Activated T-cell treated with anti-CD3 and anti-CD28 coated beads, Interleukin-2, amount 50 U/mL, for 1 hour (primary cell): ENCODE measurements at places on chromosomes 11 and 22.

GRCh38 chr11:34570584-34570983 is 50.3 kb upstream of the EHF start:
- no peak for DNase-seq

DNA sequence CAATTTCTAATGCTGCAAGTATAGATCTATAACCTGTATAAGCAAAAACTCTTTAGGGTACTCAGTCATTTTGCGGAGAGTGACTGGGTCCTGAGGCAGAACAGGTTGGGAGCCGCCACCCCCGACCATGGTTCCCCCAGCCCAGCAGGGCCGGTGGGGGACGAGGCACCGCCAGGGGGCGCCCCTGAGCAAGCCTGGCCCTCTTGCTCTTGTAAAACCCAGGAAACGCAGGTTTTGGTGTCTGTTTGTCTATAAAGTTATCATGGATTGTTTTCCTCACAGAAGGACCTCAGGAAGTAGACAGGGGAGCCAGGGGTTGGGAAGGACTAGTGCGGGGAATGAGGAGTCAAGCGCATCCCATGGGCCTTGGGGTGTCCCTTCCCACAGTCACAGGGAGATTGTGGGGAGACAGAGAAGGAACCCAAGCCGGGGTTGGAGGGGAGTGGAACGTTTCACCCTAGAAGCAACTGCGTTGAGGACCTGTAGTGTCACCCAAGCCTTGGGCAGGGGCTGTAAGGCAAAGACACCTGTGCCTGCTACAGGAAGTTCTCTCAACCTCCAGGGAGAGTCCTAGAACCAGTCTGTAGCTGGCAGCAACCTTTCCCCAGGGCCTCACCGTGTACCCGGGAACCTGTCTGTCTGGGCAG is 26.4 kb downstream of the KCTD17 start:
- peak; percentile 92 for DNase-seq

DNA sequence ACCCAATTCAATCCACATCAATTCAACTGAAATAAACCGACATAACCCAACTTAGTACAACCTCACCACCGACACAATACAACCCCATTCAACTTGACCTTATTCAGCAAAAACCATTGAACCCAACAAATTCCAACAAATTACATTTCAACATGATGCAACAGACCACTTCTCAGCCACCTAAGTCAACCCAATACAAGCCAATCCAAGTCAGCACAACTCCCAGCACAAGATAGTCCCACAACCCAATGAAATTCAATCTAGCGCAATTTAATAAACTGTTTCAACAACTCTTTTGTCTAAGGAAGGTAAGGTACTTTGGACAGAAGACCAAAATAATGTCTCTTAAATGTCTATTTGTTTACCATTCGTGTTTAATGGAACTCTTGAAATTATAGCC is 226.0 kb downstream of the MIAT start:
- DNase-seq, result no peak

- DNase-seq, result no peak
Observed at GRCh38 chr11:60265373-60266214, 14.9 kb upstream of the MS4A4A start.

DNA sequence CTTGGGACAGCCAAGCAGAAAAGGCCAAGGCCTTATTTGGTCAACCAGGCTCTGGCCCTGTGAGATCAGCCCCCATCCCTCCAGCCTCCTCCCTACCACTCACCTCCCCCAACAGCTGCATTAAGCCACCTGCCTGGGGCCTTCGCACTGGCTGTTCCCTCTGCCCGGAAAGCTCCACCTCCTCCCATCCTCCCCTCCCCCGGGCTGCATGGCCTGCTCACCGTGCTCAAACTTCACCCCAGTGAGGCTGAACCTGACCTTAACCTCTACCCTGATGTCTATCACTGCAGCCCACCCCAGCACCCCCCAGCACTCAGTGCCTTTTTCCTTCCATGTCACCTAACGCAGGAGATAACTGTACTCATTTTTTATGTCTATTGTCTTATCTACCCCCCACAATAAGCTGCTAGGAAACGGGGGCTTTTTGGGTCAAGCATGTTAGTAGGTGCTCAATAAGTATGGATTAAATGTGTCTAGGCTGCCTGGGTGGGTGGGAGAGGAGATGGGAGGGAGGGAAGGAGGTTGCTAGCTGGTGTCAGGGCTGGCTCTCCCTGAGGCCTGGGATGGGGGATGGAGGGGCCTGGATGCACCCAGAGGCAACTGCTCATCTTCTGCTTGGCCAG is 912 bp downstream of the PTPRCAP start:
- DNase-seq, result peak; percentile 64

- no peak for DNase-seq
Observed at GRCh38 chr22:50302041-50302541, 5.4 kb downstream of the PLXNB2 start.

DNA sequence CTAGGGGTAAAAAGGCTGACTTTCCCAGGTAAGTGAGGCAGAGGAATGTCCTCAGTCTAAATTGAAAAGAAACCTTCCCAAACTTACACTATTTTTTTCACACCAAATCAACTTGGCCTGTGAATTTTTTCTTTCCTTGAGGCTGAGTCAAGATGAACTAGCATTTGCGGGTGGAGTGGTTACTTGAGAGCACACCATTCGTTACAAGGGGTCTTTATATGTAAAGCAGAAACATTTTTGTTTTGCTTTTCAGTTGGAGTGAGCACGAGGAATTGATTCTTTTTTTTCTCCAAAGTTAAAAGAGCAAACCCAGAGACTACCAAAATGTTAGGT is 36.4 kb downstream of the MAML2 start:
- DNase-seq, result no peak

DNA sequence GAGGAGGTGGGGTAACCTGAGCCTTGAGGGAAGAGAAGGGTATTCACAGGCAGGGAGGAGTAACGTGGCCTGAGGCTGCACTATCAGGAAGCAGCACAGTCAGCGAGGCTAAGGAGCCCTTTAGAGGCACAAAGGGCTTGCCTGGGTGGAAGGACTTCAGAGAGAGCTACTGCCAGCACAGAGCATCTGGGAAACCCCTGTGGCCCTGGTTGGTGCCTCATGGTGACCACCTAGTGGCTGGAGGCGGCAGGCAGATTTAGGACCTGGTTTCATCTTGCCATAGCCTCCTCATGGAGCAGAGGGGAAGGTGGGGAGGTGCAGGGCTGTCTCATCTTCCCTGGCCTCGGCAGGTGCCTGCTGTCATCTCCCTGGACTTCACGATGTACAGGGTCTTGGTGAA is 64.5 kb downstream of the MPPED1 start:
- DNase-seq, result no peak

DNA sequence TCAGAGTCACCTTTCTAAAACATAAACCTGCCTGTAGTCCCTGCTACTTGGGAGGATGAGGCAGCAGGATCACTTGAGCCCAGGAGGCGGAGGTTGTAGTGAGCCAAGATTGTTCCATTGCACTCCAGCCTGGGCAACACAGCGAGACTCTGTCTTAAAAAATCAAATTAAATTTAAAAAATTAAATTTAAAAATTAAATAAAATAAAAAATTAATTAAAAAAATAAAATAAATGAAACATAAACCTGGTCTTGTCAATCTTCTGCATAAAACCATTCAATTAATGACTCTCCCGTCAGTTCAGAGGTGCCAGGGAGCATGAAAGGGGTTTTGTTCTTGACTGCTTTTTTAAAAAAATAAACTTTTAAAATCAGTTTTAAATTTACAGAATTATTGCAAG is 48.6 kb downstream of the CCDC83 start:
- DNase-seq, result no peak

- DNase-seq, result no peak
Observed at GRCh38 chr22:39209756-39210155, 35.0 kb downstream of the PDGFB start.

DNA sequence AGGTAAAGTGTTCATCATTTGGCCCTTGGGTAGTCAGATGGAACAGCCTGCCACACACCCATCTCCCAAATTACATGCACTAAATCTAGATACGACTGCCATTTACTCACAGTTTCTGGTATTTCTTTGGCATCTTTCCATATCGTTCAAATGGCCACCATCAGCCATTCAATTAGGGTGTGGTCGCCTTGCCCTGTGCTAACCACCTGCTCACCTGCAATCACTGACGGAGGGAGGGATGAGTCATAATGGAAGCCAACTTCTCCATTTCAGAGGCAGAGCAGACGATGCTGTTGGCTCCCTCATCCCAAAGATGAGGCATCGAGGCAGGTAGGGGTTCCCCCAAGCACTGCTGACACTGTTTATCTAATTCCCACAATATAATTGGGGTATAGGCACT is 14.6 kb downstream of the MS4A6A start:
- DNase-seq, result no peak

DNA sequence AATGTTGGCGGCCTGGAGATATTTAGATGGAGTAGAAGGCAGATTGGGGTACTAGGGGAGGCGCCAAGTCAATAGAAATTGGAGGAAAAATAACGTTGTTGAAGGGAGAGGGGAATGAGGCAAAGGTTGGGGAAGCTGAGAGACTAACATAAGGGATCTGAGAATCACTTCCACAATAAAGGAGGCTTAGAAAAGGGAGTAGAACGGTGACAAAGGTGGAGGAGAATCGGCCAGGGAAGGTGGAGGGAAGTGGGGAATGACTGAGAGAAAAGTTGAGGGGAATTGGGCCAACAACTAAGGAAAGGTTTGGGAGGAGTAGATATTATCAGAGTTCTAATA is 510 bp downstream of the PPME1 start:
- DNase-seq, result no peak

- peak; percentile 17 for DNase-seq
Observed at GRCh38 chr22:36292823-36293530, 40.0 kb downstream of the APOL1 start.

DNA sequence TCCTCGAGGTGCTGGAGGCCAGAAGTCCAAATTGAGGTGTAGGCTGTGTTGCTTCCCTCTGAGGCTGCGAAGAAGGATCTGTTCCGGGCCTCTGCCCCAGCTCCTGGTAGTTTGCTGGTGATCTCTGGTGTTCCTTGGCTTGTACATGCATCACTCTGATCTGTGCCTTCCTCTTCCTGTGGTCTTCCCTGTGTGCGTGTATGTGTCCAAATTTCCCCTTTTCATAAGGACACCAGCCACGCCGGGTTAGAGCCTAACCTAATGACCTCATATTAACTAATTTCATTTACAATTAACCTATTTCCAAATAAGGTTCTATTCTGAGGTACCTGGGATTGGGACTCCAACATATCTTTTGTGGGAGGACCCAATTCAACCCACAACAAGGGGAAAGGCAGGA is 21.5 kb downstream of the RIBC2 start:
- DNase-seq, result no peak
